ENCODE measurements at places on chromosomes 1 and 21.

DNA sequence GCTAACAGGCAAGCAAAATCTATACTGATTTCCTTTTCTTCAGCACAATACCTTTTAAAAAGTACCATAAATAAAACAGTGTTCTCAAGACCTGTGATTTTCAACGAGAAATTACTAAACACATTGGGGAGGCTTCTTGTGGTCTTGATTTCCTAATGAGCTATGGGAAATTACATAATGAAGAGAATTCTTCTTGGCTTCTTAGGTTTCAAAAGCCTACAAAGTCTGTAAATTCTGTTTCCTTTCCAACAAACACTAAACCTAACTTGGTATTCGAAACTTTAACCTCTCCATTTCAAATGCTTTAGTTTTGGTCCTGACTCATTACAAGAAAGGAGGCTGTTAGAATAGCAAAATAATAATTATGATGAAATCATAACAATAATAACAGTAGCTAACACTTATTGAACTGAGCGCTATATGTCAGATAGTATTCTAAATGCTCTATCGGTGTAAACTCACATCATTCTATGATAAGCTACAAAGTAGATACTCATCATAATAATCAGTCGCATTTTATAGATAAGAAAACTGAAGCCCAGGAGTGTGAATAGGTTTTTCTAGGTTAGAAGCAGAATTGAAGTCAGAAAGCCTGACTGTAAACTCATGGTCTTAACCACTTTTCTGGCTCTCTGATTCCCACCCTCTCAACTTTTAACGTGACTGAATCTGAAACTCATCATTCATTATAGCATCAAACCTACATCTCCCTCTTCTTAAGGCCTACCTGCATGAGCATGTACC is 486.7 kb downstream of the SMYD3 start:
- DNase-seq: no peak

- no peak for DNase-seq
Measured at GRCh38 chr1:12475530-12475934, 142.5 kb downstream of the DHRS3 start.

DNA sequence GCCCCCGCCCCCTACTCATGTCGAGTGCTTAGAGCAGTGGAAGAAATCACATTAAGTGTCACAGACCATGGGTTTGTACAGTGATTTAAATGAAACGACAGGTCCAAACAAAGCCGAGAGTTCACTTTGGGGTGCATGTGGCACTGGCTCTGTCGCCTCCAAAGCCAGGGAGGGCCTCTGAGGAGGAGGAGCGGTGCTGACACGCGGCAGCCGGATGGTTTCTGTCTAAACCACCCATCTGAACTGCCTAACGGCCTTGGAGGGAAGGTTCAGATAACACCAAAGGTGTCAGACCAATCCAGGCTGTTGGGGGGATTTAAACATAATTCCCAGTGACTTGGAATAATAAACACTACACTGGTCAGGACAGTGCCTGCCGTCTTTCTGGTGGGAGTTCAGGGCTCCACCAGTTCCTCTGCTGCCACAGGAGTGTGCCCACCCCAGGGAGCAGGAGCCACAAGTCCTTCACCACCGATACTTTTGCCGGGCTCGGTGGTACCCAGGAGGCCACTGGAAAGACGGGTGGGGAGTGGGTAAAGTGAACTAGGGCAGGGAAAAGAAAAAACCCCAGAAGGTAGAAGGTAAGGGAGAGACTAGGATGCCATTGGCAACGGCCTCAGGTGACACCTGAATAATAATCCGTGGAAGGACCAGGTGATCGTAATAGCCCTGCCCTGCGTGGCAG is 78.2 kb downstream of the SLC66A1 start:
- no peak for DNase-seq

GRCh38 chr1:59384443-59384842 is 87.5 kb downstream of the FGGY start:
- no peak for DNase-seq

DNA sequence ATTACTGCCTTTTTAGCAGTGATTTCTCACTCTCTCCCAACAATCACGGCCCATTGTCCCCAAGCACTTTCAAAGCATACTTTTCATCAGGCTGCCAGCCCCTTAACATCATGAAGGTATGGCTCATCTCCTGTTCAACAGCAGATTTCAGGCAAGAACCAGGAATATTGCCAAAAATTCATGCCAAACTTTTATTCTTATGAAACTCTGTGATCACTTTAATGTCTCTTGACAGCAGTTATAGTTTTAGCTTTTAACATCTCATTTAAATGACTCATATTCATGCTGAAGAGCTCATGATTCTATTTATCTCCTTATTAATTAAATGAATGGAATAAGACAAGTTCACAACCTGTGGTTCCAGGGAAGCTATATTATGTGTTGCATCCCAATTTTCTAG is 235.1 kb downstream of the GRIK1 start:
- DNase-seq: peak; percentile 27

GRCh38 chr1:201371276-201371675 is 6.2 kb downstream of the TNNT2 start:
- DNase-seq: no peak

GRCh38 chr1:248886237-248886895 is 19.7 kb upstream of the PGBD2 start:
- DNase-seq: peak; percentile 30

DNA sequence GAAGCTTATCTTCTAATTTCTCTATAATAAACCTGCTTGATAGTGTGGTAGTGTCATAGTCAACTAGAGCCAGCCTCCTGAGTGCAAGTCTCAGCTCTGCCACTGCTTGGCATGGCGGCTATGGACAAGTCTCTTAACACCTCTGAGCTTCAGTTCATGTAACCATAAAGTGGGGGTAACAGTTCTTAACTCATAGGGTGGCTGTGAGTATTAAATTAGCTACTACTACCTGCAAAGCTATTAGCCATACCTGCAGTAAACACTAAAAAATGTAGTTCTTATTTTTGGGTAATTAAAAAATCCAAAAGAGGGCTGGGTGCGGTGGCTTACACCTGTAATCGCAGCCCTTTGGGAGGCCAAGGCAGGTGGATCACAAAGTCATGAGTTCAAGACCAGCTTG is 2.2 kb upstream of the CDC42 start:
- DNase-seq: no peak

DNA sequence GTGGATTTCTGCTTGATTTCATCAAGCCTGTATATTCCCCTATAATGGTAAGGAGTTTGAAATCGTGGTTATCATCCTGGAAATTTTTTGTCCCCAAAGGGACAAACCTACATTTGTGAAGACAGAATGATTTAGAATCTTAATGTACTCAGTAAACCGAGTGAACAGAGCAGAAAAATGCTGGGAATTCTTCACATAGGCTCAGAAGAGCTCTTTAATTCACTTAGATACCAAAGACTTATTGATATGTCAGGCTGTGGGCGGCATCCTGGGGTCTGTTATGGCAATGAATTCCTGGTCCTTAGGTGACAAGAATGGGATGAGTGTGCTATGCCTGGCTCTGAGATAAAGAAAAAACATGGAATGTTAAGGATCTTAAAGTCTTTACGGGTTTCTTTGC is 74.9 kb downstream of the ROR1 start:
- no peak for DNase-seq

- DNase-seq: peak; percentile 45
Measured at GRCh38 chr1:101282314-101283038, 45.7 kb downstream of the S1PR1 start.

DNA sequence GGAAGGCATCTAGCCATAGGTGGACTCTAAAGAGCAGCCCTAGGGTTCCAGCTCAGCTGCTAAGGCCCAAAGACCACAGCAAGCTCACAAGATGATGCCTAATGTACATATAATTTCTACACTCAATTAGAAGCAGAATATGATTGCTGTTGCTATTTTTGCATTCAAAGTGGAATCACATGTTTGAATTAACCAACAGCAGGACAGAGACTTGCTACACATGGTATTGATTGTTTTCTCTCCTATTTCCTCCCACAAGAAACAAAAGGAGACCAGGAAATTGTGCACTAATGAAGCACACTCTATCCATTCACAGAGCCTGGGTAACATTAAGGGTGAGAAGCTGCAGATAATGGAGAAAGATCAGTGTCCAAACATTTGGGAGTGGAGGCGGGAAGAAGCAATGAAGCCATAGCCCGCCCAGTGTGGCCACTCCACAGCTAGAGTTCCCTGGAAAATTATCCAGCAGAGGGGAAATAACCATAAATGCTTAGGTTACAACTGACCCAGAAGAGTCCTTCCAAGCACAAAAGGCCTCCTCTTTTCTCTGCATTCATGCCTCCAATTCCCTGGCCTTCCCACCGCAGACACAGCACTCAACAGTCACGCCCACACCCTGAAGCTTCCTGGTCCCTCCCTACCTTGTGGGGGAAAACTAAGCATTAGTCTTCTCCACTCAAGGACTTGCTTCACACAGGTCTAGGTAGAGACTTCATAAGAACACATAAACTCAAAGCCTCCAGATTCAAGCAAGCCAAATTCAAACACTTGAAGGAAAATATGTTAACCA is 7.5 kb downstream of the CNN3 start:
- no peak for DNase-seq

DNA sequence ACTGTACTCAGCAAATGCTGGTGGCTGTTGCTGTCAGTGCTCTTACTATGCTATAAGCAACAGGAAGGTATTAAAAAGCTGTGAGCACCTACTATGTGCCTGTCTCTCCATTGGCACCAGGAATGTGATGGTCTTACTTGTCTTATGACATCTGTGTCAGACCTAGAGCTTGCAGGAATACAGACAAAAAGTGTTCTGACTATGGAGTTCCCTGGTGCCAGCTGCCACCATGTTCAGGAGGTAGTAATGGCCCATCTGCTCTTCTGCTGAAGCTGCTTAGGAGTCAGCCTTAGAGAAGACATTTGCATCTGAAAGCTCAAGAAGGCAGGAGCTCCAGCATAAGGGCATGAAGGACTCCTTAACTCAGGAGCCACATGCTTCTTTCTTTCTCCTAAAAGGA is 52.3 kb downstream of the MAB21L3 start:
- DNase-seq: no peak

GRCh38 chr1:212699625-212700222 is at the start of gene BATF3:
BATF3 (minus strand) TSS chr1:212699840; CDS start chr1:212699762, 78 bp downstream.
- DNase-seq: peak; percentile 26

GRCh38 chr1:165222580-165222979 is 133.9 kb downstream of the LMX1A start:
- no peak for DNase-seq

DNA sequence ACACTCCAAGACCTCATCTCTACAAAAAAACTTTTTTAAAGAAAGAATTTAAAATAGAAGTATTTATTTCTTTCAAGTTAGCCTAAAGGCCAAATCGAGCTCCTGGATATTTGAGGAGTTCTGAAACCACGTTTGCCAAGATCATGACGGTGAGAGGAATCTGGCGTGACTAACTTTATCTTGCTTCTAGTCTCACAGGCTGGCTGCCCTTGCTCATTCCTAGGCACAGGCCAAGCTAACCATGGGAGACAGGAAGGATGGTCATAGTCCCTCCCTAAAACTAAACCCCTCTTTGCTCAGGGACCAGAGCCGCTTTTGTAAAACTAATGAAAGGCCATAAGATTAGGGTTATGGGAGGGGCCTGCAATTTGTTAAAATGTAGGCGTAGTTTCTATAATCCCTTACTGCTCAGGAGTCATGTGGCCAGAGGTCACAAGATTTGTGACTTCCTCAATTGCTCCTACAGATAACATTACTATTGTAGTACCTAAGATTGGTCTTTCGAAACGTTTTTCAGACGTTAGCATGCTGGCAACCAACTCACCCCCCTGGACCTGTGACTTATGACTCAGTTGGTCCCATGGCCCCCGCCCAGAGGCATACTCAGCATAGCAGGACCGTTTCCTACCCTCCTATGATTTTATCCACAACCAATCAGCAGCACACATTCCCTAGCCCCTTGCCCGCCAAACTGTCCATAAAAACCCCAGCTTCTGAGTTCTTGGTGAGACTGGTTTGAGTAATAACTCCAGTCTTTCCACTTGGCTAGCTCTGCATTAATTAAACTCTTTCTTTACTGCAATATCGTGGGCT is 425.0 kb downstream of the SMYD3 start:
- DNase-seq: no peak

DNA sequence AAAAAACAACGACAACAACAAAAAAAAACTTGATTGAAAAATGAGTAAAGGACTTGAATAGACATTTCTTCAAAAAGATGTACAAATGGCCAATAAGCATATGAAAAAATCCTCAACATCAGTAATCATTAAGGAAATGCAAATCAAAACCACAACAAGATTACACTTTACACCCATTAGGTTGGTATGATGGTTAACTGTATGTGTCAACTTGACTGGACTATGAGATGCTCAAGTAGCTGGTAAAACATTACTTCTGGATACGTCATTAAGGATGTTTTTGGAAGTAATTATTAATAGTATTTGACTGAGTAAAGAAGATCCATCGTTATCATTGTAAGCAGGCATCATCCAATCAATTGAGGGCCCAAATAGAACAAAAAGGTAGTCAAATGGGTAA is 34.9 kb upstream of the LYPLAL1 start:
- DNase-seq: no peak

- DNase-seq: no peak
Measured at GRCh38 chr1:157671895-157672294, 28.7 kb downstream of the FCRL3 start.

- peak; percentile 85 for DNase-seq
Measured at GRCh38 chr1:109984190-109984455, 442 bp upstream of the AHCYL1 start.

DNA sequence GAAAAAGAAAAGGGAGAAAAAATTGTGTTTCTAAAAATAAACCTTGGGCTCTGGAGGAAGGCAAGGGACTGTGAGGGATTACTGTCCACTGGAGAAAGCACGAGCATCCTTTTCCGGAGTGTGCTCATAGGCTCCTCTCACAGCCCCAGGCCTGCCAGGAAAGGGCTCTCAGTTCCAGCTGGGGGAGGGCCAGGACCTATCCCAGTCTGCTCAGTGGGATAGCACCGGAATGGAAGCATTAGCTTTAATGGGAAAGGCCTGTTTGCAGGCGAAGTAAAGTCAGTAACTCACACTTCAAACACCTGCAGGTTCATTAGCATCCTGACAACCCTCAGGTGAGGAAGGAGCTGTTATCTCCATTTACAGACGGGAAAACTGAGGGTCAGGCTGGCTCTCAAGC is 113.9 kb upstream of the USP24 start:
- no peak for DNase-seq

DNA sequence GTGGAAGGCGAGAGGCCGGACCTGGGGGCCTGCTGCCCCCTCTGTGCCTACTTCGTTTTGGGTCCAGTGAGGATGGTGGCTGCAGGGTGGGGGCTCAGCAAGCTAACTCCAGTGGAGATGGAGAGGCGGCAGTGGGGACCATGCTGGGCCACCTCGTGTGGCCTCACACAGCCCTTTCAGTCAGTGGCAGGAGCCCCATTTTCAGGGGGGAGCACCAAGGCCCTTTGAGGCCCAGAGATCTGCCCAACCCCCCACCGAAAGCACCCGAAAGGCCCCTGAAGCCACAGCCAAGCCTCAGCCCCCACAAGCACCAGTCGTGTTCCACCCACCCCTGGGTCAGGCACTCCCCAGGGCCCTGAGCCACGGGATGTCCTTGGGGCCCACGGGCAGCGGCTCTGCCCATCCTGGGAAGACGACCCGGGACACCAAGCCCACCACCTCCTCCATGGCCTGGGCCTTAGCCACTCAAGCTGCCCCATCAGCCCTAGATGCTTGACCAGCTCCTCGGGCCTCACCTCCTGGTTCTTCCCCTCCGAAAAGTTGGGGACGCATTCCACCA is 345 bp downstream of the FTCD start:
- DNase-seq: no peak

All from fibroblast of skin of back (primary cell).